Left renal cortex interstitium (tissue), 4 donors: ENCODE measurements at places on chromosomes 7 and 10. TPM values are rescaled to one million over a fixed set of nuclear protein-coding genes. Genes with fewer than 3 reads are reported as not detected.

GRCh38 chr7:30660331-30661255, 21.7 kb downstream of the CRHR2 start:
- DNase-seq, result no peak

GRCh38 chr10:70352401-70353097, 29.9 kb downstream of the LRRC20 start:
- DNase-seq, result no peak

- no peak for DNase-seq
Observed at GRCh38 chr7:44636926-44637325, 30.5 kb downstream of the OGDH start.

GRCh38 chr10:103843854-103844570, 11.4 kb downstream of the SH3PXD2A start:
- DNase-seq, result no peak

DNA sequence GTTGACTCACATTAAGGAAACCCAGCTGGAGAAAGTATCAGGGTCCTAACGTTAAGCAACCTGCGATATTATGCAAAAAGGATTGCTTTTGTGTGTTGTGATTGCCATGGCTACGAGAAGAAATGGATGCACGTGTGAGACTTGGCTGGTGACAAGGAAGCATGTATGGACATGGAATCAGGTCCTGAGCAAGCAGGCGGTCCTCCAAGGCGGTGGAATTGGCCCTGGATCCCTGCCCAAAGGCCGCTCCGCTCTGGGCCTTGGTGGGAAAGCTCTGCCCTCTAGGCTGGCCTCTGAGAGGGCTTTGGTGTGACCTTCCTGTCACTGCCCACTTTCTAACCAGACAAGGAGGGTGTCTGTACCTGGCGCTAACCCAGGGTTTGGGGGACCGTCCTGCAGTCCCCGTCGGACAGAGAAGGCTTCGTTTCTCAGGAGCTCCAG, 192.1 kb downstream of the EBF3 start:
- DNase-seq, result no peak

GRCh38 chr10:78337646-78338391, 304.2 kb downstream of the RPS24 start:
- DNase-seq, result no peak

GRCh38 chr7:120241973-120242372, 31.0 kb upstream of the KCND2 start:
- no peak for DNase-seq

- no peak for DNase-seq
Observed at GRCh38 chr7:100515072-100515532, 23.9 kb upstream of the AGFG2 start.

- no peak for DNase-seq
Observed at GRCh38 chr7:12323415-12323814, 80.2 kb downstream of the VWDE start.

GRCh38 chr7:142581341-142581740, 167.9 kb upstream of the PRSS1 start:
- no peak for DNase-seq

- DNase-seq, result no peak
Observed at GRCh38 chr10:11793762-11794479, 29.2 kb upstream of the PROSER2 start.

DNA sequence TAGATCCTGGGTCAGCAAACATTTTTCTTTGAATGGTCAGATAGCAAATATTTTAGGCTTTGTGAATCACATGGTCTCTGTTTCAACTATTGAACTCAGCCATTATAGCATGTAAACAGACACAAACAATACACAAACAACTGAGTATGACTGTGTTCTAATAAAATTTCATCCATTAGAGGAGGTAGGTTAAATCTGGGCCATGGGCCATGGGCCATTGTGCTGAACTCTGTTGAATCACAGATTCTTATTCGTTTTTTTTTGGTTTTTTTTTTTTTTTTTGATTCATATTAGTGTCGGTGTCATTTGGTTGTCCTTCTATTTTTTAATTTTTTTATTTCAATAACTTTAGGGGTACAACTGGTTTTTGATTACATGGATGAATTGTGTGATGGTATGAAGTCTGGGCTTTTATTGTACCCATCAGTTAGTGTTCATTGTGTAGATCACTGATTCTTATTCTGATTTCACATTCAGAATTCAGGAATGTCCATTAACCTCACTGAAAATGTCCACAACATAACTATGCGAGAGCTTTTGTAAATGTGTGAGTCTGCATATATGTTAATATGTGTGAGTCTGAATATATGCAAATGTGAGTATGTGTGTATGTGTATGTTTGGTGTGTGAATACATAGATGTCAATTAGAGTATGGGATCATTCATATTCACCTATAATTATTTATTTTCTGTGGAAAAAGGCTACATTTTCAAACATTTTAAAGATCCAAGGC, 443.7 kb upstream of the GRM3 start:
- no peak for DNase-seq

DNA sequence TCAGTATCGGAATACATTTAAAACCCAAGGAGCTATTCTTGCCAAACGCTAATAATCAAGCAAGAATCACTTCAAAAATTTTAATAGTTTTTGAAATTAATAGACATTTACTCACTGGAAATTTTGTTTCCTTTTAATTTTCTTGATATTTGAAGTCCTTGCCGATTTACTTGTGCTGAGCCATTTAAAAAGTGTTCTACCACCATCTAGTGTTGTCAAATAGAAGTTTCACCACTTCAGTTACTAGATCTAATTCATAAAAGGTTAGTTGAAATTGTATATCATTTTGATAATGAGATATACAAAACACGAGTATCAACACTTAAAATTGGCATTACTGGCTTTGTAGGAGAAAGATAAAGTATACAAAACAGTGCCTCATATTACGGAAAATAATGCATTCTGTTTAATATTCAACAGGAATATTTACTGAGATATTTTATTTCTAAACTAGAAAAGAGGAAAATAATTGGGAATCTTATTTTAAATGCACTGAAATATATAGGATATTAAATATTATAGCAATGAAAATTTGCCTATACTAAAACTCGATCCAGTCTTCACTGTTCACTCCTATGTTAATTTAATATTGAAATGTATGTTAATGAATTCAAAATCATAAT, 664.8 kb upstream of the SEMA3D start:
- DNase-seq, result no peak

DNA sequence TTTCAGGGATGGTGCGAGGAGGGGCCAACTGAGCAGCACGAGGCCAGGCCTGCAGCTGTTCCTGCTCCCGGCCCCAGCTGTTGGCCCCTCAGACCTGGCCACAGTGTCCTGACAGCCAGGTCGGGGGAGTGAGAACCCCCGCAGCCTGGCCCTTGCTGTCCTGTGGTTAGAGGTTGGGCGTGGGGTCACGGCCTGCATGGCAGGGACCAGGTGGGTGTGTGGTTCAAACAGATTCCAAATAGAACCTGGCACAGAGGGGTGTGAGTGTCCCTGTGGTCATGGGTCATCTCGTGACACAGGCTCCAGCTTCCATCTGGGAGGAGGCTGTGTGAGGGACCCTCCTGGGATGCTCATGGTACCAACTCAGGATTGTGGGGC, 10.3 kb downstream of the NPTX2 start:
- no peak for DNase-seq

DNA sequence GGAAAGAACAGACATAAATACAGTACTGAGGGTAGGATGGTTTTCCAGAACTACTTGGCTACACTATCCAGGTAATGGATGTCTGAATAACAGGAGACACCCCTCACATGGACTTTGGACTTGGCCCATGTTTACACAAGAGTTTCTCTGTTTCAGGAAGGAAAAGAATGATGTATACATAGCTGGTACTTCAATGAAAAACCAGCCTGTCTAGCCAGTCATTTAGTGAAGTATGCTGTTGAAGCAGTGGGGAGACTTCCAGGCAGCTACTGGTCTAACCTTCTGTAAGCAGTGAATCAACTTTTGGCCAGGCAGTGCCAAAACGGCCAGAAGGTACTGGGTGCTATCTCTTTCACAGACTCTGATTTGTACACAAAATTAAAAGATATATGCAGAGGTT, 135.0 kb downstream of the MBL2 start:
- DNase-seq, result no peak

- no peak for DNase-seq
Observed at GRCh38 chr7:84450772-84451171, 256.2 kb upstream of the SEMA3A start.

- no peak for DNase-seq
Observed at GRCh38 chr7:87912121-87912520, 21.9 kb upstream of the ADAM22 start.

DNA sequence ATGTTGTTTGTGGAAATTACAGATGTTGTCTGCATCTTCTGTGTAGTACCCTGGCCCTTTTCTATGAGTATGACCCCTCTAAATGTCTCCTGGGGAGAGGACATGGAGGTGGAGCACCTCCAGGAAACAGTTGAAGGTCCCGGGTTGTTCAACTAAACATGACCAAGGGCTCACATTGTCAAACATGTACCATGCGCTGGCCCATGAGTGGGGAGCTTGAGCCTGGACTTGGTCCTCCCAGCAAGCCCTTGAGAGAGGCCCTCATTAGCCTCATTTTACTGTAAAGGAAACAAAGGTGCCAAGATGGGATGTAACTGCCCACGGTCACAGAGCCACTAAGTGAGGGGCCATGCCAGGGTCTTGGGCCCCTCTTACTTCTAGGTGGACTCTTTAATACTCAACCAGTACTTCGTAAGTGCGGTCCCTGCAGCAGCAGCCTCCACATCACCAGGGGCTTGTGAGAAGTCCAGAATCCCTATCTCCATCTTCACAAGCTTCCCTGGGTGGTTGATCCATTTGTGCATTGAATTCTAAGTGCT, 31.2 kb downstream of the C10orf71 start:
- DNase-seq, result no peak

DNA sequence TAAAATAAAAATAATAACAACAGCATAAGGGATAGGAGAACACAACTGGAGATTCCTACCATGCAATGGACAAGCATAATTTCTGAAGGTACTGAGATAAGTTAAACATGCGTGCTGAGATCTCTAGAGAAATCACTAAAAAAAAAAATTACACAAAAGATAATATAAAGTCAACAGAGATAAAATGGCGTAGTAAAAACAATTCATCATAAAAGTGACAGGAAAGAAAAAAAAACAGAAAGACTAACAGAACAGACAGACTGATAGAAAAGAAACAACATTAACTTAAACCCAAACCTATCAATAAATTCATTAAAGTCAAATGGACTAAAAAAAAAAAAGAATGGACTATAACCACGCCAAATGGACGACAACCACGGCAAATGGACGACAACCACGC, 56.4 kb downstream of the NCAPG2 start:
- no peak for DNase-seq

DNA sequence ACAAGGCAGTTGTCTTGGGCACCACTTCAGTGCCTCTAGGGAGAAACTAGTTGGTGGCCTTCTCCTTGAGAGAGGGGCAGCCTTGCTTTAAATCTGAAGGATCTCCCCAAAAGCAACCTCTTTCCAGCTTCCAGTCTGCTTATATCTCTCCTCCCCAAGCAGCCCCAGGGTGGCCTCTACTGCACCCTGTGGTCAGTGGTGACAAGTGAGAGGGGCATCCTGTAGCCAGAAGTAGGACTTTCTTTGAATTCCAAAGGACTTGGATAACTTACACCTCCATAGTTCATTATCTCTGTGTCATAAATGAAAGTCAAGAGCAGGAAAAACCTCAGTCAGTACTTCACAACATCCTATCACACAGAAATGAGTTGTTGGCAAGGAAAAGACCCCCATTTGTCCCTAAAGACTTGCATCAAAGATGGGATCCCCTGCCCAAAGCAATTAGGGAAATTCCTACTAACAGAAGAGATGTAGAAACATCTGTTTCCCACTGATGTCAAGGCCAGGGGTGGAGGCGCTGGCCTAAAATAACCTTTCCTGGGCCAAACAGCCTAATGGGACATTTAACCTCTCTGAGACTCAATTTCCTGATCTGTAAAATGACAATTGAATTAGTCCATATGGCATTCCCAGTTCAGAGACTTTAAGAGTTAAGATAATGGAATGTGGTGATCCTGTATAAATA, 44.0 kb upstream of the ANKRD1 start:
- no peak for DNase-seq

DNA sequence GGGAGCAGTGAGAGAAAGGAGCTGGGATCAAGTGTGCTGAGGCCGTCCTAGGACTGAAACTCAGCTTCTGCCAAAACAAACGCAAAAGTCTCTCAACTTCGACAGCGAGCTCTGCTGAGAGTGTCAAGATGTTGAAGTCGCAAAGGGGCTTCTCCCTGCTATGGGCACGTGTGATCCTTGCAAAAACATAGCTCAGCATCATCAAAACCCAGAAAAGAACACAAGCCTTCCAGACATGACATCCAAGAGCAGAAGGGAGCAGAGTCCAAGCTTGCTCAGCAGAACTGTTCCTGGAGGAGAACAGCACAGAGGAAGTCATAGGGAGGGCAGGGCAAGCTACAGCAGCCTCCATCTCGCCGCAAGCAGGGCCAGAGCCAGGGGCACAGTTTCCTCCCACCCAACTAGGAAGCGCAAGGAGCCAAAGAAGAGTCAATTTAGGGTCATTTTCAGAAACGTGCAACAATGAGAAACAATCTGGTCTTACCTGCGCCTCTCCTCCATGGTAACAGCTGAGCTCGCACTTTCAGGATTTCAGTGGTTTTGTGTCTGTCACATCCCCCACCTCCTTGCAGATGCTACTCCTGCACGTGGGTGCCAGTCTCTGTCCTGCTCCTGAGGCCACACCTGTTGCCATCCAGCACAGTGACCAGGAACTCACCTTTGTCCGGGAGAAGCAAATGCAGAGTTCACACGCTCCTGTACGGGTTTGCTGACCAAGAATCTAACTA, 113.9 kb downstream of the DIP2C start:
- no peak for DNase-seq

GRCh38 chr7:143391462-143392404, 10.6 kb downstream of the ZYX start:
- no peak for DNase-seq

DNA sequence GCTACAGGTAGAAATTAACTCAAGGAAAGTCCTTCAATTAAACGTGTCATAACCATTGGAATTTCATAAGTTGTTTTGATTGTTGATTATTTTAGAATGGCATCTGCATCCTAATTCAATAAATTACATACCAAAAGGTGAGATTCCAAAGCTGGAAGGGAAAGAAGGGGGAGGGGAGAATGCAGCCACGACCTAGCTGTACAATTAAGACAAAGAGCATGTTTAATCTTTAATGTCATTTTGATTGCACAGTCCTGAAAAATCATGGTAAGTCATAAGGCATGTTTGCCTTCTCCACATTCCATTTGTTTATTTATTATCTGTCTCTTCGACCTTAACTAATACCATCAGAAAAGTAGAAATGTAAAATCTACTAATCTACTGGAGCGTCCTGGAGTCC, 358.1 kb downstream of the FRMD4A start:
- DNase-seq, result no peak

GRCh38 chr7:125644109-125644508, 714.5 kb upstream of the POT1 start:
- no peak for DNase-seq

FOXI2 gene
- 1.0 TPM for polyA plus RNA-seq

SFTPA1 gene
- not detected for polyA plus RNA-seq

LEP gene
- 0.35 TPM for polyA plus RNA-seq

BTBD16 gene
- polyA plus RNA-seq, result 0.54 TPM

VSTM4 gene
- 13.7 TPM for polyA plus RNA-seq

CLDN4 gene
- 98.4 TPM for polyA plus RNA-seq
